Testis (tissue), 5 donors: ENCODE measurements at places on chromosomes 2 and 18.

DNA sequence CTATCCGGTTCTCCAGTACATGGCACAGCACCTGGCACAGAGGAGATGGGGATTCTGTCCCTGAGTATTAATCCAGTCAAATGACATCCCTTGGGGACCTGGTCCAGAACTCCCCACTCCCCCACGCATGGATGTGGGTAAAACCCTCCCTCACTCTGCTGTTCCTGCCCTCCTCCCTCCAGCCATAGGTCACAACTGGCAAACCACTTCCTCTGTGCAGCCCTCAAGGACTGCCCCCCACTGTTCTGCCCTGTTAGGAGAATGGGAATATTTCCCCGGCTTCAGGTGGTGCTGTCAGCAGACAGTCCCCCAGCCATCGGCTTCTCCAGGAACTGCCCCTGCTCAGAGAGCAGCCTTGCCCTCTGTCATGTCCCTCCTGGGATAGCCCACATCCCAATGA lies 1.5 kb upstream of the TFCP2L1 start:
- no peak overlapping the region for H3K4me3 ChIP-seq
- no peak overlapping the region for H3K27ac ChIP-seq
- DNase-seq, result no peak
- H3K36me3 ChIP-seq, result no peaks in the 10 kb centered on the region
- no peaks in the 10 kb centered on the region for H3K27me3 ChIP-seq

DNA sequence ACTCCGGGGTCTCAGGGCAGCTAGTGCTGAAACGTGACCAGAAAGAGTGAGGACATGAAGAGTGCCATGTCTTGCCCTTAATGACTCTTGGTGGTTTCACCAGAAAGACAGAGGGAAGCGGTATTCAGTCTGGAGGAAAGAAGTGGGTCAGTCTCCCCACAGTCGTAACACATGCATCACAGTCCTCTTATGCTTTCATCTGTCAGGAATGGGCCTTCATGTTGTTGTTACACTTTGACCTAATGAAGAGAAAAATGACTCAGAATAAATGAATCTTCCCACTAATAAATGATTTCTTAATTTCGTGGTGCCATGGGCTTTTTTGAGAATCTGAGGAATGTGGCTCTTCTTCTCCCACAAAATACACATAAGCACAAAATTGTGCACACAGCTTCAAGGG lies 103.2 kb downstream of the SLC8A1 start:
- H3K36me3 ChIP-seq, result no peaks in the 10 kb centered on the region
- no peak for DNase-seq
- no peak overlapping the region for H3K4me3 ChIP-seq
- no peaks in the 10 kb centered on the region for H3K27me3 ChIP-seq
- H3K27ac ChIP-seq, result no peak overlapping the region
- no peaks in the 10 kb centered on the region for H3K4me1 ChIP-seq

DNA sequence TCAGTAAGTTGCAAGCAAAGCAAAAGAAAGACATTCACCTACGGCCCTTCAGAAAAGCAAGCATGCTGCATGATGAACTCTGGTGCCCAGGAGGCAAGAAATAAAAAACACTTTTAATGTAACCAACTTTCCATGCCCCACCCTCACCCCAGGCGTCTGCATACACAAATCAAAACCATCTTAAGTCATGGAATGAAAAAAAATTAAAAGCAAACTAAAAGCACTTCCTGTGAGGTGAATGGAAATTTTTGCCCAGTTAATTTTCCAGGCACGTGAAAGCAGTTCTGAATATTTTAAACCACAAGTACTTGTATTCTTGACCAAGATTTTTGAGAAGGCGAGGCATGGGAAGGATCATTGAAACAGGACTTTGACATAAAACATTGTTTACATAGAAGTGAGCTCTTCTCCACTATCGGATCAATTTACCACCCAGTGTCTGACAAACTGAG lies 2.5 kb upstream of the ICOS start:
- no peak overlapping the region for H3K4me3 ChIP-seq
- no peaks in the 10 kb centered on the region for H3K4me1 ChIP-seq
- no peak overlapping the region for H3K27ac ChIP-seq
- DNase-seq, result no peak

- H3K4me1 ChIP-seq, result peaks cover 76% of the 10 kb centered on the region
- H3K36me3 ChIP-seq, result no peaks in the 10 kb centered on the region
- H3K27me3 ChIP-seq, result no peaks in the 10 kb centered on the region
These were observed 69.9 kb upstream of the MCFD2 start for GRCh38 chr2:46985512-46985911.

GRCh38 chr2:151161821-151162551 lies 99.7 kb downstream of the RBM43 start:
- no peaks in the 10 kb centered on the region for H3K27me3 ChIP-seq
- no peaks in the 10 kb centered on the region for H3K4me1 ChIP-seq
- H3K36me3 ChIP-seq, result no peaks in the 10 kb centered on the region
- no peak overlapping the region for H3K4me3 ChIP-seq
- H3K27ac ChIP-seq, result no peak overlapping the region

- no peak for DNase-seq
- H3K36me3 ChIP-seq, result no peaks in the 10 kb centered on the region
- no peak overlapping the region for H3K27ac ChIP-seq
- H3K27me3 ChIP-seq, result no peaks in the 10 kb centered on the region
- no peaks in the 10 kb centered on the region for H3K4me1 ChIP-seq
- no peak overlapping the region for H3K4me3 ChIP-seq
These were observed 60.0 kb downstream of the PIKFYVE start for GRCh38 chr2:208326016-208326415.
